ENCODE measurements at places on chromosomes 12 and 14.

DNA sequence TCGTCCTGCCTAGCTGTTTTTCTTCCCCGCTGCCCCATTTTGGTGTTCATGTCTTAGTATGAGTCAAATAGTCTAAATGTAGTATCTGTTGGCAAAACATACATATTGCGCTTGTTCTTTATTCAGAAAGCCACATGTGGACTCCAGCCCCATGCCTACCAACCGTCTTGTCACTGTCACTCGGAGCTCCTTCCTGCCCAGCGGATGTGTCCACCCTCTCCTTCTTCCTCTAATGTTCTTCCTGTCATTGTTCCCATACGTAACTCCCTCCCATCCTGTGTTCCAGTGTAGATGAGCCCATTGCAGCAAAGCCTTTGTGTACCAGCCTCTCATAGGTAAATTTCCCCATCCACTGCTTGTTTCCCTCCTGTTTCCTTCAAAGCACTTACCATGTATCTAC, 120.5 kb downstream of the TMX1 start:
- no peak for DNase-seq

DNA sequence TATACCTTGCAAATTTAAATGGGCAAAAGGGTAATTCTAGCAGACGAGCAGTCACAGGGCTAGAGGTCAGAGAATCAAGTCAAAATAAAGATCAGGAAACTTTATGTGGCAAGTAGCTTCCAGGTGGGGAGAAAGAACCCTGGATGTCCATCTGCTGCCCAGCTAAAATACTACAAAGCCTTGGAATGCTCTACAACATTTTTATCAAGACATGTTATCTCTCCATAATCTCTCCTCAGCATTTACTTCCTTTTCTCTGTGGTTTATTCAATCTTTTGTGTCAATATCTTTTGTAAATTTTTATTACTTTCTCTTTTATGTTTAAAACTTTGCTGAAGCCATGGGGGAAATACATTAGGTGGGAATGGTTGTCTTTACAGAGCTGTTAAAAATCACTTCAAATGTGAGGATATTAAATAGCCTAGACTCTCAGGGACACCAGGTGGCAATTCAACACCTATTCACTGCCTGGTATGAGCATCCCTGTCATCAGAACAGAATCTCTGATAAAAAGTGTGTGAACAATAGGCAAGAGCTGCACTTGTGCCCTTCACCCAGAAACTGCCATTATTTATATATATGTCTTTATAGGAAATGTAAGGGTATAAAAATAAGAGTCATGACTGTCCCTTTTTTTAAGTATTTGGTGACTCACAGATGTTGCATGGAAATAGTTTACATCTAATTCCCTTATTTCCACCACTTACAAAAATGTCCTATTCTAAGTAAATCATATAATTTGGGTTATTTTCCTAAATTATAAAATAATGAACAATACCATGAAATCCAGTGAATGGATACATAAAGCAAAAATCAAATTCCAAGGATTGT, 152.9 kb downstream of the EPS8 start:
- DNase-seq = no peak

- no peak for DNase-seq
Measured at GRCh38 chr14:55160989-55161388, 30.4 kb downstream of the DLGAP5 start.

DNA sequence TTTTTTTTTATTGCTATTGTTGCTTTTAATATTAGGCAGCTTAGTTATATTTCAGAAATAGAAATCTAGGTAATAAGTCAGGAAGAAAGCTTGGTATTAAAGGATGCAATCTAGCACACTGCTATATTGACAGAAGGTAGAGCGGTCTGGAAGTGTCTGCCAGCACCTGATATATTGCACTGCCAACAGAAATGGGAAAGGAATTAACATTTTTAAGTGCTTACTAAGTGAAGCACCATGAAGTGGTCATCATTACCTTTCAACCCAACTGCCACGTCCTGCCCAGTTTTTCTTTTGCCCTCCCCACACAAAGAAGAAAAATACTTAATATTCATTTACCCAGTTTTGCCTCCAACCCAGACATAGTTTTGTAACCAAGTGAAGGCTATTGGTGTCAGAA, 163.5 kb downstream of the KITLG start:
- DNase-seq = no peak

GRCh38 chr12:119683816-119684215, 15.9 kb downstream of the PRKAB1 start:
- no peak for DNase-seq

DNA sequence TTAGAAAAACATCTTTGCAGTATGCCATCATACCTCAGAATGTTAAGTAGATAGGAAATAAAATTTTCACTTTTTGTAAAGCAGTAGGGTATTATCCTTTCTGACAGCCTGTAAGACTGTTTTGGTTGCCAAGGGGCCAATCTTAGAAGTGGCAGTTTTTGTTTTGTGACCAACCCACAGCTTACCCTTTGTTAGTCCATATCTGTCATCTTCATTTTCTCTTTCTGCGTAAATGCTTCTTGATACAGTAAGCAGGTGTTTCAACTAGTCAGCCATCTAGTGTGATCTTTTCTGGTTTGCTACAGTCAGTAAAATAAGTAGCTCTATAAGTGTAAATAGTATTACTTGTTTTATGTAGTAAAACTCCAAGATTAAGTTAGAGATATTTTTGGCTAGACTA, 8.8 kb downstream of the PPM1A start:
- no peak for DNase-seq

- DNase-seq = no peak
Measured at GRCh38 chr14:28756884-28757570, 9.6 kb upstream of the FOXG1 start.

- no peak for DNase-seq
Measured at GRCh38 chr12:63354969-63355368, 204.0 kb upstream of the AVPR1A start.
